NCI-H510A (cell line): ENCODE measurements at places on chromosomes 6 and 20.

DNA sequence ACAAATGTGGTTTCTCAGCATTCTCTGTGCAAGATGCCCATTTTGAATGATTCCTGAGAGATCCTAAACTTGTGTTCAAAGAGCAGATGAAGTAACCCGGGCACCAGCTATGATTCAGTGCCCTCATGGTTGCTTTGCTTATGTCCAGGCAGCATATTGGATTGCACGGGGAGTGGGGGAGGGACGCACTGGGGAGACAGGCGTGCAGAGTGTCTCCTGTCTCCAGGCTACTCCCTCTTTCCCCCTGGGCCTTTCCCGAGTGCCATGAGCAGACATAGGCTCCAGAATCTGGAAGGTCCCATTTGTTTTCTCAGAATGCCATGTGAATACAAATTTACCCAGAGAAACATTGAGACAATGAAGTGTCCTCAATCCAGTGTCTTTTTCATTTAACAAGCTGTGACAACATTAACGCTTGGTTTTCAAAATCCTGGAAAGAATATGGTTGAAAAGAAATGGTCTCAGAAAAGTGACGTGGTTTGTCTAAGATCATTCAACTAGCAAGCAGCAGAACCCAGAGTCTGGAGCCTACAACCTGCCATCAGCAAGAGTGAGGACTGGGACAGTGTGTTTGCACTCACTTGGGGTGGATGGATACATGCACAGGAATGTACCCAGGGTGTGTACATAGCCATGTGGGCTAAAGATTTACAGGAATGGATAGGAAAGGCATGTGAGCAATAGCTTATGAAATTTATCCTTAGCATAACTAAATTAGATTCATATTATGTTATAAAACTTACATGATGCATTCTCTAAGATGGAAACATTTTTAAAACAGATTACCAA is 4.2 kb downstream of the SYNDIG1 start:
- no peak for DNase-seq

DNA sequence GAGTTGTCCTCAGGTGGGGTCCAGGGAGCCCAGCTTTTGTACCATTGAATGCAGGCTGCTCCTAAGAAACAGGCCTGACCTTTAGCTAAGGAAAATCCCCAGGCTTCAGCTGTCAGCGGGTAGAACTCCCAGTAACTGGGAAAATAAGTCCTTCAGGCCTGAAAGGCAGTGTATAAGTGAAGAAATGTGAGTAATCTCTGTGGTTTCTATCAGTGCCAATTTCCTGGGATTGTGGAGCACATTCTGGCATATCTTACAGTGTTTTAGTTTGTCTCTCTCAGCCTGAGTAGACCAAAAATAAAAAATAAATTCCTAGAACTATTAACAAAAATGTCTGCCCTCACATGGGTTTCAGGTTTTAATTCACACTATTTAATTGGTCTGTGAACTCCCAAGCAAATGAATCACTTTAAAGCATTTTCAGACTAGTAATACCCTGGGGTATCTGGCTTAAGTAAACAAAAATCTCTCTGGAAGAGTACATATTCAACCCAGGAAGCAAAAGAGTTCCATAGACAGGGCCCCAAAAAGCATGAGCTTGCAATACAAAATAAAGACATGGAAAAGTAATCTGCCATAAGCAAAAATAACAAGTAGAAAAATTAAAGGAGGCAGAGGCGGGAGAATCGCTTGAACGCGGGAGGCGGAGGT is 566.2 kb upstream of the NOX3 start:
- no peak for DNase-seq

- DNase-seq = no peak
These were observed 266.0 kb downstream of the SLC24A3 start for GRCh38 chr20:19478320-19478895.

GRCh38 chr6:36752187-36752885 is 54.7 kb downstream of the RAB44 start:
- DNase-seq = peak; percentile 61

DNA sequence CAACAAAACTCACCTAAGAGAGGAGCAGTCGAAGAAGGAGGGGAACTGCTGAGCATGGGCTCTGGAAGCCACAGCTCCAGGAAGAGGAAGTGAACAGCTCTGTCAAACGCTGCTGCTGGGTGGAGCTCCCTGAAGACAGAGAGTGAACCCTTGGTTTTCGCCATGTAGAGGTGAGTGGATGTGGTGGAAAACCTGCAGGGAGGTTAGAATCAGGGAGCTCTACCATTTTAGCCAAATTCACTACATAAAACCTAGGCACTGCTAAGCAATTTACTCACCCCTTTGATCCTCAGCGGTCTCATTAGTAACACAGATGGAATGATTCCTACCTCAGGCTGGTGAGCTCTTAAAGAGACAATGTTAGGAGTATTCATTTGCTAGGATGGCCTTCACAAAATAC is 19.4 kb upstream of the TFAP2A start:
- no peak for DNase-seq

DNA sequence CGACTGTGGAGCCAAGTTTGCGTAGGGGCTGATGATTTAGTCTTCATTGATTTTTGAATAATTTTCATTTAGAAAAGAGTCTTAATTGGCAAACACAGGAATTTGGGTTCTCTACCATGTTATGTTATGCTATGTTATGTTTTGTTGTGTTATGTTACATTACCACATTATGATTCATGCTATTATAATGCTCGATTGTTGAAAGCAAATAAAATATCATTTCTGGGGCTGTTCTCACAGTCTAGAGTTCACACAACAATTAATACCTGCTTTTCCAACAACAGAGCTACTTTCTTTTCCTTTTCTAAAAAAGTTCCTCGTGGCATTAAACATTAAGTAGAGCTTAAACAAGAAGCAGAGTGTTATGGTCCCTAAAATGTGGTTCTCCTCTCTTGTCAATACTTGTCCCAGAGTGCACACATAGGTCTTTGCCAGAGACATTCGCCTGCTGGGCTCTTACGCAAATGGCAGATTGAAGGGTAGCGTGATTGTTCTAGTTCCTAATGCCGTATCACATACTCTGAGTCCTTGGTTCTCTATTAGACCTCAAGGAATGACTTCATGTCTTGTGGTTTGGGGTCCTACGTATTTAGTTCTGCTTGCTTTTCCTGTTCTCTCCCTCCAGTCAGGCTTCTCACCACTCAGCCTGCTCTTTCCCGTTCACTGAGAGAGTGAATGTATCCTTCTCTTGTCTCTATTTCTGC is 370.3 kb downstream of the CD109 start:
- DNase-seq = no peak

DNA sequence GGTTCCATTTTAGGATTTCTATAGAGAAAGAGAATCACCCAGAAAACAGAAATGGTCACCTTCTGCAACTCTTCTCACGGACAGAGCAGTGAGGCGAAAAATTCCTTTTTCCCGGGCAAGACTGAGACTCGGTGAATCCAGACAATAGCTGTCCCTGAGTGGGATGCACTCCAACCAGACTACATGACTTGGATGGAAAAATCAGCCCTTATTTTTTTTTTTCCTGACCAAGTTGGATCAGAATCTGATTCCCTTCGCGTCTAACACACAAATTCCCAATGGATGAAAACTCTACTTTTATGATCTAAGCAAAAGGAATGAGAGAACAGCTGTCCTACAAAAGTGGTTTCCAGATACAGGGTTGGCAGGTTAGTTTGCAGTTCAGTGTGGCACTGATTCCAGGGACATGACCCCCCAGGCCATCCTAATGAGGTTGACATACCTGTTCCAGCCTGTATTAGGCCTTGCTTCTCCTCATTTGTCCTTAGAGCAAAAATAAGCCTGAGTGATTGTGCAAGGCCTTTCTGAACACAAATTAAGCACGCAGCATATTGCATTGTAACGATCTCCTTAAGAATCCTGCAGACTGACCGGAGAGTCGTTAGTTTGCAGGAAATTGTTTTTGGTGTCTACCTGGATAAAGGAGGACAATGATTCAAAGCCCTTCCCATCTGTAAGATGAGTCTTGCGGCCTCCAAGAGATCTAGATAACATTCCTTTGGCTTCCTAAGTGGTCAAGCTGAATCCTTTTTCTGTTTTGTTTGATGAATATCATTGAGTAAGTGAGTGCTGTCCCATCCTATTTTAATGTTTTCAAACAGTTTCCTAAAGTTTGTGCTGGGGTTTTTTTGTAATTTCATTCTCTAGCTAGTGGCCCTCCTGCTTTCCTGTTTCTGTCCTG is 1.5 kb upstream of the NEDD9 start:
- DNase-seq = no peak

DNA sequence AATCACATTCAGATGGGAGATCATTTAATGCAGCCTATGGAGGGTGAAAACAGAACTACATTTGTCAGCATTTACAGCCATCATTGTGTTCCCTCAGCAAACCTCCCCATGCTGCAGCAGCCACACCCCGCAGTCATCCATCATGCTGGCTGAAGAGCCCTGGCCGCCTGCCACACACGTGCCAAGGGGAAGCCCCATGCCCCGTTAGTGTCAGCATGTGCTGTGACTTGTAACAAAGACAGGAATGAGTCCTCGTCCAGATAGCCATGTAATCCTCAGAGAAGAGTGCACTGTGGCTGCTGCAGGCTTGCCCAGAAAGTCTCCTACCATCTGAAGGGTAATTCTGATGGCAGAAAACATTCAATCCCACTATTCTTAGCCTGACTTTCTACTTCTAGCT is 1097.8 kb downstream of the KIF16B start:
- DNase-seq = peak; percentile 61

DNA sequence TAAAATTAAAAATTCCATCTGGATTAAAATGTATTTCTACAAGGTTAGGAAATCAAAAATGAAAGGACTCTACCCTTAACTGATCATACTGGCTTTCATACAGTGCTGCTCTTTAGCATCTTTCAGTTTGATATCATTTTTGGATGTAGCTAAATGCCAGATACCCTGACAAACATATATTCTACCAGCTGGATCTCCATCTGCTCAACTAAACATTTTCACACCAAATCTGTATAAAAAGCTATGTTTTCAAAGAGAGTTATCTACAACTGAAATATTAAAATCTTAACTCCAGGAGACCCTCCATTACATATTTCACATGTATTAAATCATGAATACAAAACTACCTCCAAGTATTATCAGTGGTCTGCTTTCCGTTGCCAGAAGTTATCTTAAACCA is 95.7 kb downstream of the EPHA7 start:
- no peak for DNase-seq

DNA sequence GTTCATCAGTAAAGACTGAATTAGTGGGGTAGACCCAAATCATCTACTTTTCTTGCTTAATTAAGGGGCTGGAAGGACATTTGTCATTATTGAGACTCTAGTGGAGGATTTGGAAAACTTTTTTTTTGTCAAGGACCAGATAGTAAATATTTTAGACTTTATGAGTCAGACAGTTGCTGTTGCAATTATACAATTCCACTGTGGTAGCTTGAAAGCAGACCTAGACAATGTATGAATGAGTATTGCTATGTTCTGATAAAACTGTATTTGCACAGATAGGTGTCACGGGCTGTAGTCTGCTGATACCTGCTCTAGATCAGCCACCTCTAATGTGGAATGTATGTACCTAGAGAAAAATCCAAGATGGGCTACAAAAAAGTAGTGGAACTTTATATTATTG is 175.0 kb downstream of the CARMIL1 start:
- no peak for DNase-seq

- DNase-seq = no peak
These were observed 23.1 kb upstream of the BMP7 start for GRCh38 chr20:57289391-57290177.

- DNase-seq = no peak
These were observed 3.3 kb downstream of the MGME1 start for GRCh38 chr20:17972121-17972520.

DNA sequence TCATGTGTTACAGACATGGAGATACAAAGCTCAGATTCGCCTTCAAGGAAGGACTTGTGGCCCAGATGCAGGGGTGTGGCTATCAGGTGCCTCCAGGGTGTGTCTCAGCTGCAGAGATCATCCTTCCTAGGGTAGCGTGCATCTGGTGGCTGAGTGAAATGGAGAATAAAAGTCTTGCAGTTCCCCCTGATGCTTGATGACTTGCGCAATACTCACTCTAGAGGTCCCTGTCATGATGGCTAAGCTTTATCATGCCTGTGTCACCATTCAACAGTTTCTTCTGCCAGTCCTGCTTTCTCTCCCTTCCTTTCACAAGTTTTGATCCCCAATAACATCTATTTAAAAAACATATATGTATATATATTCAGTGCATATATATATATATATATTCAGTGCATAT is 228.1 kb downstream of the PAX1 start:
- DNase-seq = no peak

GRCh38 chr6:105835373-105835772 is 250.8 kb upstream of the PRDM1 start:
- DNase-seq = no peak

- peak; percentile 8 for DNase-seq
These were observed 9.7 kb downstream of the NOL7 start for GRCh38 chr6:13624871-13625288.

GRCh38 chr20:44954211-44954610 is 6.0 kb downstream of the TOMM34 start:
- no peak for DNase-seq
